Iris pigment epithelial cell (primary cell): ENCODE measurements at places on chromosomes 13 and 19.

DNA sequence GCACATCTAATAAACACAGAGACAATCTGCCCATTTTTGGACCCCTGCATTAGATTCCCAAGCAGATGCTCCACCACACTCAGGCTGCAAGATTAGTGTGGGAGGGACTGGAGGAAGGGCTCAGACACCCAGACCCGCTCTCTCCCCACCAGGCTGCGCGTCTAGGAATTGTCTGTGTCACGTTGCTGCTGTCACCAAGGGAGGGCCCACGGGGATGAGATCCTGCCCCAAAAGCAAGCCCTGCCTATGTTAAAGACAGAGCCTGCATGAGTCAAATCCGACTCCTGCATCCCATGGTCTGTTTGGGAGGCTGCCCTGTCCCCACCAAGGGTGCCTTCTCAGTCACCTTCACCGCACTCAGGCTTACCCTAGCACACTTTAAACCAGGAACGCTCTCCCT lies 114.4 kb upstream of the ZNF507 start:
- DNase-seq, result no peak

GRCh38 chr13:60066226-60066625 lies 97.5 kb downstream of the DIAPH3 start:
- DNase-seq, result no peak

DNA sequence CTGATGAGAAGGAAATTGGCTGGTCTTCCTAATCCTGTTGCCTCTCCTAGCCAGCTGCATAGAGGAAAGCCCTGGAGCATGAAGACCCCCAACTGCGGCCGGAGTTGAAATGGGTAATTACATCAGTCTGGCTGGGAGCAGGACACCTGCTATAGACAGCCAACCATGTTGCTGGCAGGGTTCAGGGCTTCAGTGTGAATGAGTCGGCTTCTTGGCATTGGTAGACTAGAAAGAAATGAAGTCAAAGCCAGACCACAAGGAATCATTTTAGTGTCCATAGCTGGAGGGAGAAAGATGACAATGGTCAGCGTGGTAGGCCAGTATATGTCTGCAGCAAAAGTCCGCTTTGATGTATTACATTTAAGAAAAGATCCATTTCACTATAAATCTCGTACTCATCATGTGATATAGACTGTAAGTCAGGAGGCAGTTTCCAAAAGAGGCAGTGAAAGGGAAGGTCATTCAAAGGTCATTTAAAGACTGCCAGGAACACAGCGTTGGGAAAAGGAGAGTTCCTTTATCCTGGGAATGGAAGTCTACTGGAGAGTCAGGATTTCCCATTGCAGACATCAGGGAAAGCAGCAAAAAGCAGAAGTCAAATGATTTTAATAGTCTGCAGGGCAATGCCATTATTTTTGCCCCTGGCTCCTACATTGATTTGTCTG lies 262.7 kb downstream of the DNAJC15 start:
- DNase-seq, result no peak

- peak; percentile 10 for DNase-seq
Measured at GRCh38 chr13:67844574-67844973, 614.4 kb upstream of the PCDH9 start.

- peak; percentile 12 for DNase-seq
Measured at GRCh38 chr13:26558074-26558805, 757 bp downstream of the WASF3 start.

DNA sequence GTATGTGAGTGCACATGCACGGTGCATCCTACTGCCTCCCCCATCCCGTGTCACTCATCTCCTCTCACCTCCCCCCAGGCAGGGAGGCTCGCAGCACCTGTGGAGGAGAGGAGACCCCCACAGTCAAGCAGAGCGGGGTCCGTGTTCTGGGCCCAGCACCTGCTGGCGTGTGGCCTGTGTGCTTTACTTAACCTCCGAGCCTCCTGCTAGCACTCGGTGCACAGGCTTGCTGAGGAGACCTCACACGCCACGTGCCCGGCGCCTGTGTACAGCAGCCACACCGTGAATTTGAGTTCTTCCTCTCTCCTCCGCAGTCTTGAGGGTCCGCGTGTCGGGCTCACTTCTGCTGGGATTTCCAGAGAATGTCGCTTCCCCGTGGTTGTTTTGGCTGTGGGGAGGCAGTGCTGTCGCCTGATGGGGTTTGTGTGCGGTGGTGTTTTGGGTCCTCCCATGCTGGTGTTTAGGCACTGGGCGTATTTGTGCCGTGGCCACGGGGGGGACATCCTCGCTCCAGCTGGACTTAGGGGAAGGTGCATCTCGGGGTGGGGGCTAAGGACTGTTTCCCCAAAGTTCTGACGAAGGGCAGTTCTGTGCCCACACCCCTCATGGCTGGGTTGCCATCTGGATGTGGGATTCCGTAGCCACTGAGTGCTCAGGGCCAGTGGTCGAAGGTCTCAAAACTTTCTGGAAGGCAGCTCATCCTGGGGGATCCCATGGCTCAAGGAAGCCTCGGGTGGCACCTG lies 34.8 kb upstream of the TMEM255B start:
- no peak for DNase-seq

- no peak for DNase-seq
Measured at GRCh38 chr13:80552851-80553440, 212.0 kb upstream of the SPRY2 start.

DNA sequence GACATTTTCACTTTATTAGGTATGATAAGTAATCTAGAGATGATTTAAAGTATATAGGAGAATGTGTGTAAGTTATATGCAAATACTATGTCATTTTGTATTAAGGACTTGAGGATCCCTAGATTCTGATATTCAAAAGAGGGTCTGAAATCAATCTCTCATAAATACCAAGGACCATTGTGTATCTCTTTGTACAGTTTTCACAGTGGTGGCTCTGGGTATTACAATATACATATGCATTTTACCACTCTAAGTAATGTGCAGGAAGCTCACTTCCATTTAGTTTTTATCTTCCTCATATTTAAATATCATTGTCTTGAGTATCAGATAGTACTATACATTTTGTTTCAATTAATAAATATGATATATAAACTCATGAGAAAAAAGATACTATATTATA lies 862.6 kb upstream of the PCDH20 start:
- DNase-seq, result no peak

GRCh38 chr19:19662344-19662743 lies 1.1 kb downstream of the ATP13A1 start:
- DNase-seq, result no peak

GRCh38 chr13:112619730-112620631 lies 32.0 kb upstream of the TUBGCP3 start:
- peak; percentile 21 for DNase-seq

- DNase-seq, result peak; percentile 6
Measured at GRCh38 chr13:92136449-92137155, 738.2 kb downstream of the GPC5 start.

DNA sequence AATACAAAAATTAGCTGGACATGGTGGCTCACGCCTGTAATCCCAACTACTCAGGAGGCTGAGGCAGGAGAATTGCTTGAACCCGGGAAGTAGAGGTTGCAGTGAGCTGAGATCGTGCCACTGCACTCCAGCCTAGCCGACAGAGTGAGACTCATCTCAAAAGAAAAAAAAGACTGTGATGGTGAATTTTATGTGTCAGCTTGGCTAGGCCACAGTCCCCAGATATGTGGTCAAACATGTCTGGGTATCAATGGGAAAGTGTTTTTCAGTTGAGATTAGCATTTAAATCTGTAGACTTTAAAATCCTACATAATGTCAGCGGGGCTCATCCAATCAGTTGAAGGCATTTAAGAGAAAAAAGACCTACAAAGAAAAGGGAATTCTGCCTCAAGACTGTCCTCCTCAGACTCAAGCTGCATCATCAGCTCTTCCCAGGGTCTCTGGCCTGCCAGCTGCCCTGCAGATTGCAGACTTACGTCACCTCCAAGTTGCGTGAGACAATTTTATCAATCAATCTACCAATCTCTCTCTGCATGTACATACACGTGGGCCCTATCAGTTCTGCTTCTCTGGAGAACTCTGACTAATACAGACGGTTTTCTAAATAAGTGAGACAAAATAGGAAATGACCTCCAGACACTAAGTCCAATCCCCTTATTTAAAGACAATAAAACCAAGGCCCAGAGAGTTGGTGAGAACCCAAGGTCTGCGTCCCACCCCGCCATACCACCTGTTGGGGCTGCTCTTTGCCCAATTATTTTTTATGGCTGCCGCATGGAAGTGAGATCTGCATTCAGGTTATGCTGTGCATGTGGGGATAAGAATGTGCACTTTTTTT lies 99.2 kb downstream of the ABCC4 start:
- peak; percentile 33 for DNase-seq

- DNase-seq, result peak; percentile 28
Measured at GRCh38 chr13:94657167-94657566, 55.2 kb downstream of the SOX21 start.

- peak; percentile 46 for DNase-seq
Measured at GRCh38 chr19:1183543-1184172, 9.6 kb upstream of the SBNO2 start.

DNA sequence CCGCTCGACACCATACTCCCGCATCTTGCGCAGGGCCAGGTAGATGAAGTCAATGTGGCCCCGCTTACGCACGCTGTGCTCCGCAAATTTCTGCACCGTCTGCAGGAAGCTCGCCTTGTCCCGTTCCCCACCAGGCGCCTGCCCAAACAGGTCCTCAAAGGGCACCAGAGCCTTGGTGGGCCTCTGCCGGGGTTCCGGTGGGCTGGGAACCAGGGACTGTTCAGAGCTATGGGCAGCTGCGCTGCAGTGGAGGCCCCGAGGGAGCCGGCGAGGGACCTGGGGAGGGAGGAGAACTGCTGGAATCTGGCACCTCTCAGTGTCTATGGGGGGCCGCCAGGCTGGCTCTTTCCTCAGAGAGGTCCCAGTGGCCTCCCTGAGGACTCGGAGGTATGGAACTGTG lies 8.3 kb upstream of the ZNF653 start:
- no peak for DNase-seq

- no peak for DNase-seq
Measured at GRCh38 chr19:18663940-18664530, 19.4 kb upstream of the CRTC1 start.

DNA sequence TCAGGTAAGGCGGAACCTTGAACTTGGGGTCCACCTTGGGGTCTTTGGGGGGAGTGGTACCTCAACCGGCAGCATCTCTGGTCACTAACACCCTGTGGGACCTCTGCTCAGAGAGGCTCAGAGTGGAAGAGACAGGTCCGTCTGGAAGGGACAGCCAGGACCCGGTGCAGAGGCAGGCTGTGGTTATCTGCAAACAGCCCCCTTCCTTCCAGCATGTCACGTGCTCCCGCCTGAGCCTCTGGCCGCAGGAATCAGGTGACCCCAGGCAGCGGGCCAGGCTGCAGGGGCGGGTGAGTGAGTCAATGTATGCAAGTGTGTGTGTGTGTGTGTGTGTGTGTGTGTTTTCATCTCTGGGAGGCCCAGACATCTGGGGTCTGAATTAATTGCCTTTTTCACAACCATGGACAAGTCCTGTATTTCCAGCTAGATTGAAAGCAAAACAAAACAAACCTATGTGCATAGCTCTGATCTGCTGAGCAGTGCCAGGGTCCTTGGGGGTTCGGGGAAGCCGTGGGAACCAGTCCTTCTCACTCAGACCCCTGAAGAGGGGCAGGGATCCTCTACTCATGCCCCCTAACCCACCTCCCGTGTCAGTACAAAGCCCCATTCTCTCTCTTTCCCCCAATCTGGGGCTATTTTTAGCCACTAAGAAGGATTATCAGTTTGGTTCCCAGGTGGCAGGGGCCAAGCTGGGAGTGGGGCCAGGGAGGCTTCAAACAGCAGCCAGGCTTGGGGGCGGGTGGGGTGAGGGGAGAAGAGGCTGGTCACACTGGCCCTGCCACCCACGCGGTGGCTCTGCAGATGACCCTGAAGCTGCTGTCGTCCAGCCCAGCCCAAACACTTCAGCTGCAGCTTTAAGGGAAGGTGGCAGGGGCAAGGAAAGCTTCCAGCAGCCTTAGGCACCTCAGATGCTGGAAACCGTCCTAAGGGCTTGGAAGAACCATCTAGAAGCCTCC lies 31.4 kb downstream of the CERS4 start:
- DNase-seq, result peak; percentile 97

- DNase-seq, result no peak
Measured at GRCh38 chr19:39704181-39705044, at the start of gene LGALS14. LGALS14 (plus strand) TSS chr19:39704481; CDS start chr19:39704529, 48 bp downstream.

- no peak for DNase-seq
Measured at GRCh38 chr13:109817591-109818535, 31.5 kb upstream of the IRS2 start.

GRCh38 chr13:34002924-34003323 lies 185.0 kb downstream of the RFC3 start:
- no peak for DNase-seq

DNA sequence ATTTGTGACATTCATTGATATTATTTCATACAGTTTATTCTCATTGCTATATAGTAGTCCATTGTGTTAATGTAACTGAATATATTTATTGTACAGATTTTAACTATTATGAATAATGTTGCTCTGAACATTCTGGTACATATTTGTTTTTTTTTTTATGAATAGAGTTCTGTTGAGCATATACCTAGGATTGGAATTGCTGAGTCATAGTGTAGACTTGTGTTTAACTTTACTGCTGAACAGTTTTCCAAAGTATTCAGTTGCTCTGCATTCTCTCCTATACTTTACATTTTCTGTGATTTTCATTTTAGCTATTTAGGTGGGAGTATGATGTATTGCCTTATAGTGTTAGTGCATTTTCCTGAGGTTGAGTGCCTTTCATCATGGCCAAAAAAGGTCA lies 97.5 kb downstream of the MAB21L1 start:
- DNase-seq, result peak; percentile 16
